ENCODE measurements at places on chromosomes 5 and 9. TPM values are rescaled to one million over a fixed set of nuclear protein-coding genes. Genes with fewer than 3 reads are reported as not detected.

Gene LURAP1L
- not detected for total RNA-seq

Gene TUSC1
- total RNA-seq: not detected

Gene BSPRY
- not detected for total RNA-seq

DNA sequence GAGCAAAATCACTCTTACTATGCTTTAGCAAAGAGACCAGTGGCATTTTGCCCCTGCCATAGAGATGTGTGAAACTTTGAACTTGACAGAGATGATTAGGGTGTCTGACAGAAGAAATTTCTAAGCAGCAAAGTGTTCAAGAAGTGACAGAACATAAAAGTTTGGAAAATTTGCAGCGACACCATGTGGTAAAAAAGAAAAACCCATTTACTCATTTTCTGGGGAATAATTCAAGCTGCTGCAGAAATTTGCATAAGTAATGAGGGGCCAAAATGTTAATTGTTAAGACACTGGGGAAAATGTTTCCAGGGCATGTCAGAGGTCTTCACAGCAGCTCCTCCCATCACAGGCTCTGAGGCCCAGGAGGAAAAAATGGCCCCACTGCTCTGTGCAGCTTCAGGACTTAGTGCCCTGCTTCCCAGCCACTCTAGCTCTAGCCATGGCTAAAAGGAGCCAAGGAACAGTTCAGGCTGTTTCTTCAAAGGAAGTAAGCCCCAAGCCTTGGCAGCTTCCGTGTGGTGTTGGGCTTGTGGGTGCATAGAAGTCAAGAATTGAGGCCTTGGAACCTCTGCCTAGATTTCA lies 6.1 kb upstream of the AP3B1 start:
- DNase-seq: no peak

GRCh38 chr9:136326761-136327303 lies 507 bp upstream of the GPSM1 start:
- DNase-seq: no peak

GRCh38 chr5:160626322-160626721 lies 204.7 kb downstream of the PTTG1 start:
- DNase-seq: no peak

GRCh38 chr5:80686757-80687156 lies 32.0 kb upstream of the DHFR start:
- DNase-seq: no peak

DNA sequence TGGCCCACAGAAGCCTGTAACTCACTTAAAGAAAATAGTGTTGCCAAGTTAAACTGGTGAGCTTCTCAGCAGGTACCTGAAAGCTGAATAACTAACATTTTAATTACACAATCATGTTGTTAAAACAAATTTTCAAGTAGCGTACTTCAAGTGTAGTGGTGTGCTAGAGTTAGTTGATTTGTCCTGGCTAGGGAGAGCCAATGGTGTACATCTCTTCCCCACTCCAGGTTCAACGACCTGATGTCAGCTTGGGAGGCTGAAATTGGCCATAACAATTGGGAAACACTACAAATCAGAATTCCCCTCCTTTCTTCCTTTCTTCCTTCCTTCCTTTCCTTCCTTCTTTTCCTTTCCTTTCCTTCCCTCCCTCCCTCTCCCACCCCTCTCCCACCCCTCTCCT lies 295.3 kb upstream of the SLC24A2 start:
- DNase-seq: no peak

- no peak for DNase-seq
Observed at GRCh38 chr5:156411-157072, 34.8 kb upstream of the LRRC14B start.

- DNase-seq: no peak
Observed at GRCh38 chr5:33612386-33612785, 171.6 kb downstream of the TARS1 start.

GRCh38 chr9:126628969-126629674 lies 15.4 kb downstream of the LMX1B start:
- DNase-seq: no peak
